ENCODE measurements at places on chromosomes 2 and 18.

- no peak for DNase-seq
These were observed 142.3 kb upstream of the CDH7 start for GRCh38 chr18:65608471-65608870.

DNA sequence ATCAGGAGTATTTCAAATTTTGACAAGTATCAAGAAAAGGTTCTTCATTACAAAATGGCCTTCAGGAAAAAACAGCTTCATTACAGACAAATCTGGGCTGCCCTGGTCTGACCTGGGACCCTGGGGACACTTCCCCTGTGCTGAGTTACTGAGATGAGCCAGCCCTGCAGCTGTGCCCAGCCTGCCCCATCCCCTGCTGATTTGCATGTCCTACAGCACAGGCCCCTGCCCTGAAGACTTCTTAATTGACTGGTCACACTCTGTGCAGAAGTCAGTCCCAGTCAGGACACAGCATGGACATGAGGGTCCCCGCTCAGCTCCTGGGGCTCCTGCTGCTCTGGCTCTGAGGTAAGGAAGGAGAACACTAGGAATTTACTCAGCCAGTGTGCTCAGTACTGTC is 235.1 kb downstream of the ANKRD36B start:
- no peak for DNase-seq

DNA sequence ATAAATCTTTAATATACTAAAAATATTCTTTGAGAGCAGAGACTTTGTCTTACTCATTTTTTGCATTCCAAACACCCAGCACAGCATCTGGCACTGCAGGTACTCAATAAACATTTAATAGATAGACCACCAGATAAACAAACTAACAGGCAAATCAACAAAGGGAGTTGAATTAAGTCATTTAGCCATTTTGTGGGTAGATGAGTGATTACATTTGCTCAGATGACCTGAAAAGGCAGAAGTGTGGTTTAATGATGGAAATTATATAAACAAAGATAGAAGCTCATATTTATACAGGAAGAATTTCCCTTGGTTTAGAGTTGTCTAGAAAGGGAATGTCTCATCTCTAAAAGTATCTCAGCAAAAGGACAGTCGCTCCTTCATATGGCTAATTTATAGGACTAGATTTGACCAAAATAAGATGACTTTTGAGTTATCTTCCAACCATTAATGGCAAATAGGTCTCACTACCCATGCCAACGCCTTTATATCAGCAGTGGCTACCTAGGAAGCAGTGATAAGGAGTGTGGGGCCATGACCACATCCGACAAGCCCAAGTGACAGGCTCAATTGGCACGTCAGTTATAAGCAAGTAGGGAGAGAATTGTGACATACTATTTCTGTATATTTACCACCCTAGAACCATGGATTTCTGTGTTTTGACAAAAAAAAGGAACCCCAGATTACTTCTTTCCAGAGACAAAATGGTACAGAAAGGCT is 173.5 kb downstream of the ATAD2B start:
- DNase-seq = no peak

DNA sequence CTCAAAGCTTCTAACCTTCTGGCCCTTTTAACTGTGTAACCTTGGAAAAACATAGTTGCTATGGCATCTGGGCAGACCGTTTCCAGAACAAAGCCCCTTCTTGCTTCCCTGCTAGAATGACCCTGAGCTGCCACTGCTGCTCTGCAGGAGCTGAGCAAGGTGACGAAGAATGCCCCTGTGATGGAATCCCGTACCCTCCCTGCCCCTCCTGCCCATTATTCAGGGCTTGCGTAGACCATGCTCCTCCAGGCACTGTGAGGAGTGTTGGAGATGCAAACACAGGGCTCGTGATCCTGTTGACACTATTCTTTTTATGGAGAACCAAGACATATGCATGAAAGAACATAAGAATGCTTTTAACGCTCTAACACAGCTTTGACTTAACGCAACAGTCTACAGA is 191.1 kb downstream of the CDH2 start:
- DNase-seq = no peak

DNA sequence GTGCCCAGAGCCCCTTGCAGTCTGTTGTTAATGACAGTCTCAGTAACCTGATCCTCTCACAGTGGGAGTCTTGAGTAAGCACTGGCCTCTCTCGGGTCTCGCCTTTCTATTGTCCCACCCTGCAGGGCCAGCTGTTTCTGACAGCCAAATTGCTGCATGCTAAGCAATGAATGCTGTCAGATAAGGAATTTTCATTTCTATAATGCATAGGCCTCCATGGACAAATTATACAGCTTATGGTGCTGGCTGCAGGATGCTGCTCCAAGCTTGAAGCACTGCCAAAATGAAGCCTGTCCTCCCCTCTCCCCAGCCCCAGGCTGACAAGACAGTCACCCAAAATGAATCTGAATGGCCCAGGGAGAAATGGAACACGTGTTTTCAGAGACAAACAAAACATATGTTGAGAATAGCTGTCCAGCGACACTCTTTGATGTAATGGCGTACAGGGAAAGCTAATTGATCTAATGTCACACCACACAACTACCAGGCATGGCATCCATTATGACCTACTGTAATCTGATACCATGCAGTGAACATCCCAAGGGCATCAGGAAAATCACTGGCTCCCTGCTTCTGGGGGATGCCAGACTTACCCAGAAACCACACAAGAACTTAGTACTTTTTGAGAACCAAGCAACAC is 36.8 kb downstream of the ACVR1 start:
- no peak for DNase-seq

DNA sequence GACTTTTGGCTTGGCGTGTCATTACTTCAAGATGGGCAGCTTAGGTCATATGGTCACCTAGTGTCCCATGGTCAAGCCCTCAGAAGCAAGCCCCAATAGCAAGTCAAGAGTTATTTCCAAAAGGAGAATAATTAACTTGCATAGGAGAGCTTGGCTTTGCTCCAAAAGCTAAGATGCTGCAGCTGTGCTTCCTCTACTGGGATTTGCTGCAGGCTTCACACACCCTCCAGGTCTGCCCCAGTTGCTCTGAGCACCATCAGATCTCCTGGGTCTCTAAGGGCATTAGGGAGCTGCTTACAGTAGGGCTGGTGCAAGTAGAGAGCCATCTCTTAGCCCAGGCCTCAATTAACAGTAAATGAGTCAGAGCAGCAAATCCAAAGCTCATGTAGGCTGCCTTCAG is 46.6 kb downstream of the THUMPD2 start:
- DNase-seq = no peak

- DNase-seq = no peak
These were observed 80.0 kb downstream of the EXOC6B start for GRCh38 chr2:72745679-72746368.
